ENCODE measurements at places on chromosomes 6 and 20.

GRCh38 chr20:56636716-56637115, 7.6 kb downstream of the TFAP2C start:
- no peak for DNase-seq

GRCh38 chr6:82909551-82909950, 156.1 kb downstream of the UBE3D start:
- DNase-seq, result no peak

GRCh38 chr6:33936886-33937285, 133.1 kb upstream of the MLN start:
- DNase-seq, result no peak

DNA sequence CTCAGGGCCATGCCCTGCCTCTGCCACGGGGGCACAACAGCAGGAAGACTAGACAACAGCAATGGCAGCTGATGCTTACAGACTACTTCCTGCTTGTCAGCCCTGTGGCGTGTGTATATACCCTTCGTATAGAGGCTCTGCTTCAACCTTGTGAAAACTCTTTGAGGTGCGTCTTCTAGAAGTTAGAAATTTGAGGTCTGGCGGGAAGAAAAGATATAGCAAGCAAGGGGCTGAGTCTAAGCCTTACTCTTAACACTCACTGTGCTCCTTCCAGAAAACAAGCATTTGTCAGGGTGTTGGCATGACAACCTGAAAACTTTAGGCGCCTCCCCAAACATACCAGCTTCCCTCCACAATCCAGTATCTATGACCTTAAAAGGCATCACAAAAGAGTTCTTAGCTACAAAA, 33.3 kb downstream of the JPH2 start:
- DNase-seq, result peak; percentile 22

- no peak for DNase-seq
These were observed 18.9 kb upstream of the TRAM2 start for GRCh38 chr6:52595796-52596130.

GRCh38 chr6:1697688-1698351, 88.1 kb downstream of the FOXC1 start:
- no peak for DNase-seq

DNA sequence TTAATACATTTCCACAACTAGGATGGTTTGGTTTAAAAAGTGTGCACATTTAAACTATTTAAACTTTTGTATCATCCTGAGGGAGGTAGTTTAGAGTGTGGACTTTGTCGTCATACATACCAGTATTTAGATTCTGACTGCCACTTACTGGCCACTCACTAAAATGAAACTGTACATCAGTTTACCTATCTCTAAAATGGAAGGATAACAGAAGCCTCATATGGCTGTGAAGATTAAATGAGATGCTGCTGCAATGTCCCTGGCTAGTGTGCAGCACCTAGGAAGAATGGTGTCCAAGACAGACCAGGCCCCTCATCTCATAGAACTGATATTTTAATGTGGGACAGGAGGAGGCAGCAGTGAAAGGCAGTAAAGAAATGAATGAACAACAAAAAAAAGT, 12.0 kb upstream of the PKIG start:
- DNase-seq, result no peak

DNA sequence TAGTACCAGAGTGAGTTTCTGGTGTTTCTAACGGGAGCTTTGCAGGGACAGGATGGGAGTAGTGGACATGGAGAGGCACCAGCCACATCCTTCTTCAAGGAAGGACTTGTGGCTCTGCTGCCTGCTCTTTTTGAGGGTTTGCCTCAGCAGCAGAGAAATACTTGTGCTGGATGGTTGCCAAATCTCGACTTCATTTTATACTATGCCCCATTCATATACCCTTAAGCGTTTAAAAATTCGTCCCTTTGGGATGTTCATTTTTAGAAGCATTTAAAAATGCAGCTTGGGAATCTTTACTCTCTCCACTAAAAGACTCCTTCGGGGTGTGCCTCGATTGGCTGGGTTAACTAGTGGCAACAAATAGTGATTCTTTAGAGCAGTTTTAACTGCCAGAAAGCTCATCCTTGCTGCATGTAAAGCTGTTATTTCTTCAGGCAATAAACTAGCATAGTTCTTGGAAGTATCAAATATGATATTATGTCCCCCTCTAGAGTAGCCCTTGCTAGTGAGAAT, 126.5 kb upstream of the B3GAT2 start:
- DNase-seq, result no peak

GRCh38 chr20:39874049-39874893, 814.8 kb downstream of the MAFB start:
- DNase-seq, result peak; percentile 48

DNA sequence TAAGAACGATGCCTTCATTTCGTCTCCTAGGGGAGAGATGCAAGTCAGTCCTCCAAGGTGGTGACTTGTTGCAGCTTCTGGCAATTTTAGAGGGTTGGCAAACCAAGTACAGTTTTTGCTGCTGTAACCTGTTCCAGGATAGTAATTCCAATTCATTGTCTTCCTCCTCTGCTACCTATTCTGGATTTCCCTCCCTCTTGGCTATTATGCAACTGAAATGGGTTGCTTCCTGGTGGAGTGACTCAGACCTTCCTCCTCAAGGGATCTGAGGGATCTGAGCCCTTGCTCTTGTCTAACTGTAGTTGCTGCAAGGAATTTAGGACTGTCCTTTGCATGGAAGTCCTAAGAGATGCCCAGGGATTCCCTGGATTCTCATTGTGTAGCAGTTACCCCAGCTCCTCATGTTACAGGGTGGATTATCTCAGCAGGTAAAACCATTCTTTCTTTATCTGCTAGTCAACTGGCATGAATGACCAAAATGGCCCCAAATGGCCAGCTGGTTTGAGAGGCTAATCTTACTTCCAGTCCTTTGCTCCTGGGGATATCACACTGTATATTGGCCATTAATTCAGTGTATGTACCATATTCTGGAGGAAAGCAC, 17.6 kb upstream of the ELMO2 start:
- DNase-seq, result no peak

GRCh38 chr6:147058786-147059385, 145.3 kb upstream of the STXBP5 start:
- DNase-seq, result no peak

DNA sequence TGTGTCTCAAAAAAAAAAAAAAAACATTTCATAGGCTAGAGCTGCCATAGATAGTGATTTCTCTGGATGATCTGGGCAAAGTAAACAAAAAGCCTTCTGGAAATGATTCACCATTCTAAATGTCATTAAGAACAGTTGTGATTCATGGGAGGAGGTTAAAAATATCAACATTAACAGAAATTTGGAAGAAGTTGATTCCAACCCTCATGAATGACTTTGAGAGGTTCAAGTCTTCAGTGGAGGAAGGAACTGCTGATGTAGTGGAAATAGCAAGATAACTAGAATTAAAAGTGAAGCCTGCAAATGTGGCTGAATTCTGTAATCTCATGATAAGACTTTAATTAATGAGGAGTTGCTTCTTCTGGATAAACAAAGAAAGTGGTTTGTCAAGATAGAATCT, 26.8 kb upstream of the MMP24 start:
- no peak for DNase-seq

GRCh38 chr20:34515484-34516246, 557 bp upstream of the DYNLRB1 start:
- DNase-seq, result peak; percentile 81

DNA sequence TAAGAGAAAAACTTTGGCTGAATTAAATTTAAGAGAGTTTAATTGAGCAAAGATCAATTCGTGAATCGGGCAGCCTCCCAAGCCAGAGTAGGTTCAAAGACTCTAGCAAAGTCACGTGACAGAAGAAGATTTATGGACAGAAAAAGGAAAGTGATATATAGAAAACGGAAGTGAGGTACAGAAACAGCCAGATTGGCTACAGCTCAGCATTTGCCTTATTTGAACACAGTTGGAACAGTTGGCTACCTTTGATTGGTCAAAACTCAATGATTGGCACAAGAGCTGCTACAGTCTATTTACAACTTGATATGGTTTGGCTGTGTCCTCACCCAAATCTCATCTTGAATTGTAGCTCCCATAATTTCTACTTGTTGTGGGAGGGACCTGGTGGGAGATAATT, 102.6 kb downstream of the PLG start:
- no peak for DNase-seq

Data from activated T-cell treated with anti-CD3 and anti-CD28 coated beads, Interleukin-2, amount 50 U/mL, for 48 hours (primary cell).